ENCODE measurements at places on chromosomes 7 and 10.

GRCh38 chr10:88957381-88957780 lies 4.8 kb upstream of the ACTA2 start:
- DNase-seq = no peak

DNA sequence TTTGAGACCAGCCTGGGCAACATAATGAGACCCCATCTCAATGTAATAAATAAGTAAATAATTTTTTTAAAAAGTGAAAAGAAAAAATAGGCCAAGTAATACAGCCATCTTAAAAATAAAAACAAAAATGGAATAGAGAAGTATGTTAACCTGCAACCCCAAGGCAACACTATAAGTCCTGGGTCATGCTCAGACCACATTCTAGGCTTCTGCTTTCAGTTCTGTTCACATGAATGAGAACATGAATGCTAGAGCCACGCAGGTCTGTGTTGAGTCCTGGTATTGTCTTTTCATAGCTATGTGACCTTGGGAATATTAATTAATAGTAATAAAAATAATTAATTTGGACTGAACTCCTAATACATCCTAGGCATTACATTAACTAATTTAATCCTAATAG lies 284.0 kb downstream of the AUTS2 start:
- DNase-seq = no peak

DNA sequence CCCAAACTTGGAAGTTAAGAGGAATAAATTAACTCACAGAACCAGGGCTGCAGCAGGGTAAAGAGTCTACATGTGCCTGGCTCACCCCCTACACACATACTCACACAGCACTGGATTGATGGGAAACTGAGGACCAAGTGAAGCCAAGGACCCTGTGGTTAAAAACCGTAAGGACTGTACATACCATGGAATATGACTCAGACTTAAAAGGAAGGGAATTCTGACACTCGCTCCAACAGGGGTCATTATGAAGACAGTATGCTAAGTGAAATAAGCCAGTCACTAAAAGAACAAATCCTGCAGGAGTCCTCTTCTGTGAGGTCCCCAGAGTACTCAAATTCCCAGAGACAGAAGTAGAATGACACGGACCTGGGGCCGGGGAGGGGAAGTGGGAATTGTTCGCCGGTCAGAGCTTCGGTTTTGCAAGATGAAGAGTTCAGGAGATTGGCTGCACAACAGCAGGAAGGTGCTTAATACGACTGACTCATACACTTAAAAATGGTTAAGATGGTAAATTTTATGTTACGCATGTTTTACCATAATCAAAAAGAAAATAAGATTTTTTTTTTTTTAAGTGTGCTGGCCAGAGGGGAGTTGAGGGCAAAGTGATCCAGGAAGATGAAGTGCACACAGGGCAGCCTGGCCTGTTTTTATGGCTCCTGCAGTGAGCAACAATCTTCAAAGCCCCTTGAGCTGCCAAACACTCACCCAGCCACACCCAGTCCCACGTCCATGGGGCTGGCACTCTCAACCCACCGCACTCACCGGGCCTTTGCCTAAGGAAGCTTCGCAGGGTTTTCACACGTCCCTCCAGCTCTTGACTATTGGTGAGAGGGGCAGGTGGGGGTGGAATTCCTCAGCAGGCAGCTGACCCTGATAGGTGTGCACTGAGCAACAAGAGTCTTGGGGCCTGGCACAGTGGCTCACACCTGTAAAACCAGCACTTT lies 26.4 kb downstream of the DRGX start:
- no peak for DNase-seq

GRCh38 chr7:113159746-113160339 lies 41.5 kb upstream of the SMIM30 start:
- no peak for DNase-seq

- no peak for DNase-seq
Measured at GRCh38 chr10:6396652-6397051, 183.4 kb downstream of the PRKCQ start.

DNA sequence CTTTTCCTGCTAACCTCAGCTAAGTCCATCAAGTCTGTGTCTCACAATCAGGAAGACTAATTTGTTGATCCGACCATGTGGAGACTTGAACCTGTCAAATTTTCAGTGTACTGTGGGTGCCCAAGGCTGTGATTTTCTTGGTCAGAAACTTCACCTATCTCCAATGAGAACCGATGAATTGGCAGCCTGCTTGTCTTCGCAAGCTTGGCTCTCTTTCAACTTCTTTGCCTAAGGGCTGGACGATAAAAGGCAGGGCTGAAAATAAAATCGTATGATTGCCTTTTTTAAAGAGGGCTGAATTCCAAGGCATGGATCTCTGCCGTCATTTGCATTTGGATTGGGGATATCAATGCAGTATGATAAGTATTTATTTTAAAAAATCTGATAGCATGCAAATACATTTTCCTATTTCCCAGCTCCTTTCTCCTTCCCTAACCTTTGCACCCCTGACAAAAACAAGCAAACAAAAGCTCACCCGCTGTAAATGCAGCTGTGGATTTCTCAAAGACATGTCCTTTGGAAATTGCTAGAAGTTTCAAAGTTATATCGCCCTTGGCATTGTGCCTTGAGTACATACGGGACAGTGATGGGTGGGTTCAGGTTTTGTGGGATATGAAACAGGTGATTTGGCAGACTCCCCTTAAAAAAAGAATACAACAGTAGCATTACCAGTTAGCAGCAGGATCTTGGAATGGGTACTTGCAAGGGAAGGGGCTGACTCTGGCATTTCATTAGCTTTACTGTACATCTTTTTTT lies 80.6 kb downstream of the NPTX2 start:
- no peak for DNase-seq

- no peak for DNase-seq
Measured at GRCh38 chr7:155543011-155543876, 3.1 kb downstream of the CNPY1 start.

All from pancreas (tissue), 10 donors.